Activated naive CD4-positive, alpha-beta T cell treated with anti-CD3 and anti-CD28 coated beads, Interleukin-2, amount 10 ng/mL, durations not matched to agents 7 days and 5 days (primary cell): ENCODE measurements at places on chromosomes 6 and 20.
A peak's percentile ranks its signal among the peaks of the same experiment; 100 is the strongest.

- no peak for DNase-seq
These were observed 41.3 kb downstream of the DST start for GRCh38 chr6:56601390-56601789.

GRCh38 chr6:88000713-88001112 lies 46.9 kb upstream of the SPACA1 start:
- no peak for DNase-seq

GRCh38 chr20:8139899-8140298 lies 7.8 kb downstream of the PLCB1 start:
- DNase-seq, result no peak

GRCh38 chr20:32560989-32561830 lies 23.9 kb downstream of the NOL4L start:
- DNase-seq, result no peak

GRCh38 chr20:22687676-22688349 lies 103.4 kb upstream of the FOXA2 start:
- DNase-seq, result no peak

DNA sequence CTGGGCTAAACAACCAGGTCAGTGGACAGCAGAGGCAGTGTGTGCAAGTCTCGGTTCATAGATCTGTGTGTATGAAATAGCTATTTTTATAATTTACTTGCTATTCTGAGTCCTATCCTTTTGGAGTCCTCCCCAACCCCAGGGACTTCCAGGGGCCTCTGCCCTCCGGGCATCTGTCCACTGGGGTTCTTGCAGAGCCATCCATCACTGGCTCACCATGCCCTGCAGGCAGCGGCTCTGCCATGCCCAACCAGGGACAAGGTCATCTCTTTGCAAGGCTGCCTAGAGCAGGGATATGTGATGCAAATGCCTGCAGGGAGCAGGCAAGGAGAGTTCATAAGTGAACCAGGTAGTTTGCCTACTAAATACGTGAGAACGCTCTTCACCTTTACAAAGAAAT lies 10.5 kb upstream of the BEND3 start:
- DNase-seq, result no peak

DNA sequence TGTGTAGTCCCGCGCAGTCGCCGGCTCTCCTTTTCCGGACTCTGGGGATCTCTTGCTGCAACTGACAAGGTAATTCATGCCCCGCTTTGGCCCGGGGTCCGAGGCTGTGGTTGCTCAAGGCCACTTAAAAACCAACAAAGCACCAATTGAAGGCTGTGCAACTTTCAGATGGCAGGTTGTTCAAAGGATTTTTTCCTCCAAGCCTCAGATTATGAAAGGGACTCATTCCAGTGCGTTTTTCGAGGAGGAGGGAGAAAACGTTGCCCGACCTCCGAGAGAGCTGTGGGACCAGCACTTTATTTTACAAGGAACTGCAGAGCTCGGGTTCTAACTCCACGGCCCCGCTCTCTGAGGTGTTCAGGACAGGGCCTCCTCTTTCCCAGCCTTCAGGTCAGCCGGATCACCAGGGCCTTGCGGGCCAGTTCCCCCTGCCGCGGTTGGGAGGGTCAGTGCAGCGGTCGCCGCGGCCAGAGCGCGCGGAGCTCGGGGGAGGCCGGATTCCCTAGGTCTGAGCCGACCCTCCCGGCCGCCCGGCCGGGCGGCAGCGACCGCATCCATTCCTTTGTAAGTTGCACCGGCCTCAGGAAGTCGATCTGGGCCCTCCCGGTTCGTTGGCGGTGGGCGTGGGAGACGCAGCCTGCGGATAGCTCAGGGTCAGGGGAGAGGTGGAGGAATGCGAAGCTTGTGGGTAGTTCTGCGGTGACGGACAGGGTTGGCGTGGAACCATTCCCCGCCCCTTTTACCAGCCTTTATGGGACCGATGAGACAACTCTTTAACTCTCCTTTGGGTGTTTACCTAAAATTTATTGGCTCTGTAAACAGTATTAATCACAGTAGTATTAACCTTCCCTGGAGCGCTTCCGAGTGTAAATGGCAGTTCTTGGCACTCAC lies 1.6 kb downstream of the UTRN start:
- DNase-seq, result peak; percentile 24

- DNase-seq, result no peak
These were observed at the start of gene FOXF2 for GRCh38 chr6:1389369-1390132. TSS of gene FOXF2 (plus strand) at chr6:1389576. CDS start at chr6:1389948, 372 bp downstream.

GRCh38 chr6:23036406-23036983 lies 467.1 kb downstream of the HDGFL1 start:
- DNase-seq, result no peak

- no peak for DNase-seq
These were observed 172.6 kb upstream of the BMP5 start for GRCh38 chr6:56047931-56048540.

- no peak for DNase-seq
These were observed 146.4 kb downstream of the SLC22A3 start for GRCh38 chr6:160494576-160494975.

- DNase-seq, result no peak
These were observed 77.8 kb downstream of the STMND1 start for GRCh38 chr6:17179530-17180073.

- DNase-seq, result no peak
These were observed 55.9 kb upstream of the PSMF1 start for GRCh38 chr20:1062334-1063010.

DNA sequence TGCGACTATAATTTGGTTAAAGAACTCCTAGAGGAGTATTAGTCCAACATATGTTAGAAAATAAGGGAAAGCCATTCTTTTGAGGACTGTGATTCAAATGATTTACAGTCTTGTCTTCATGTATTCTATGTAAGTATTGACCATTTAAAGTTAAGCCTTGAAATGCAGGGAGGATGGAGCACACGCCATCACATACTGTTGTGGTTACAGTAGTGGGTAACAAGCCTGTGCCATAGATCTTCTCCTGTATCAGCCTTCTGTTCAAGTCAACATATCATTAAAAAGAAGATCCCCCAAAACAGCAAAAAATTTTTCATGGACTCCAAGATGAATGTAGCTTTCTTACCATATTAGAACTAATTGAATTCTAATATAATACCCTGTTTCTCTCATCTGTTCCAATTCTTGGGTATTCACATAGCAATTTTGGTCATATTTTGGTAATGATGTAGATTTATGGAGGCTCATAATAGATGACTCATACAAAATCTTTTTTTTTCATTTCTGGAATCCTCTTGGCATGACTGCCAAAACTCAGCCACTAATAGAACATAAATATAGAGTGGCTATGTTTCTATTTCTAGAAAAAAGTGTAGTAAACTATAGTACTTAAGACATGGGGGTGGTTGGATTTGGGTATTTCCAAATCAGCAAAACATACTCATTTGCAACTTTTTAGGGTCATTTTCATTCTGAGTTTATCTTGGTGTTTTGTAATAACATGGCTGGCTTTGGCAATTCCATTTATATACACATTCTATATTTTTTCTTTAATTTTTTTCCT lies 413.5 kb downstream of the BCKDHB start:
- no peak for DNase-seq

GRCh38 chr6:152975204-152975915 lies 7.5 kb downstream of the FBXO5 start:
- DNase-seq, result no peak

- no peak for DNase-seq
These were observed 2.8 kb downstream of the EYA2 start for GRCh38 chr20:46897328-46897880.

GRCh38 chr20:10402938-10403608 lies 30.9 kb downstream of the MKKS start:
- no peak for DNase-seq

DNA sequence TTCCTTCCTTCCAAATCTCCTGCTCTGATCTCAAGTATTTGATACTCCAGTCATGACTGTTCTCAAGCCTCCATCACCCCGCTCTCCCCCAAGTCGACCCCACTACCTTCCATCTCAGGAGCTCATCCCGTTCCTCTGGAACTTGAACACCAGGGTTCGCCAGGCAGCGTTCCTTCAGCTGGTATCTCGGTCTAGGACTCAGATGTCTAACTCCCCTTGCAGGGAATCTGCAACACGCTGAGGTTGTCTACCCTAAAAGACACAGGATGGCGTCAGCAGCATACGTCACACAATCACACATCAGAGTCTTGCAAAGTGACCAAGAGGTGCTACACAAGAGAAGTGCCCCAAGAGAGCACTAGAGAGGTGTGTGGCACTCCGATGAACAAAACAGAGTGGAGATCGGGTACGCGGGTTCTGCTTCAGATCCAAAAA lies 706 bp downstream of the ZNF184 start:
- peak; percentile 79 for DNase-seq

DNA sequence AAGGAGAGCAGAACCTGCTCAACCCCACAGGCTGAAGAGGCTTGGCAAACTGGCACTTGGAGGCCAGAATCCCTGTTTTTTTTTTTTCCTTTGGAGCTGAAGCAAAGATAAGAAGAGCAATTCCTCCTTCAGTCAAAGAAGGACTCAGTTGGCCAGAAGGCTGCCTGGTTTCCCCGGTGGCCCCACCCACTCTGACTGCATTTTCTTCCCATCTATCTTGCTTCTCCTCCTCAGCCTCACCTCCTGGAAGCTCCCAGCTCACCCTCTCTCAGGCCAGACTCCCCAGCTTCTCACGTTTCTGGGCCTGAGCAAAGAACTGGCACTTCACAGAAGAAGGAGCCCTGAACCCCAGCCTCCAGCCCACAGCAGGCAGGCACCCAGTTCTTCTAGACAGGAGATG lies 2.4 kb downstream of the LRFN2 start:
- no peak for DNase-seq

GRCh38 chr20:12965212-12965869 lies 43.4 kb upstream of the SPTLC3 start:
- no peak for DNase-seq

- no peak for DNase-seq
These were observed 208.1 kb downstream of the UST start for GRCh38 chr6:148954934-148955333.

DNA sequence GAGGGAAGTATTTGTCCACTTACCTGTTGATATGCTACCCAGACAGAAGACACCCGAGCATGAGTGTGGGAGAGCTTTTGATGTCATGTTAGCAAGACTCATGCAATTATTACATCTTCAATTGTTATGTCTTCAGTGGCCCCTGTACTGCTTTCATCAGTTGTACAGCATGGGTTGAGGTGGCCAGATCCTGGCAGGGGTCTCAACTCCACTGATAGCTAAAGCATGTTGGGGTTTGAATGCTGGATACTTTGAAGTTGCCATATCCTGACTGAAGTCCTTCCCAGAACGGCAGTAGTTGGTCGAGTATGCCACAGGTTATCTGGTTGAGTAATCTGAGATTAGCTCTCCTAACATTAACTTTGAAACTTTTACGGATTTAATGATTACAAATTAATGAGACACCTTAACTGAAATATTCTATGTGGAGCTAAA lies 46.7 kb downstream of the LRRN4 start:
- DNase-seq, result no peak

DNA sequence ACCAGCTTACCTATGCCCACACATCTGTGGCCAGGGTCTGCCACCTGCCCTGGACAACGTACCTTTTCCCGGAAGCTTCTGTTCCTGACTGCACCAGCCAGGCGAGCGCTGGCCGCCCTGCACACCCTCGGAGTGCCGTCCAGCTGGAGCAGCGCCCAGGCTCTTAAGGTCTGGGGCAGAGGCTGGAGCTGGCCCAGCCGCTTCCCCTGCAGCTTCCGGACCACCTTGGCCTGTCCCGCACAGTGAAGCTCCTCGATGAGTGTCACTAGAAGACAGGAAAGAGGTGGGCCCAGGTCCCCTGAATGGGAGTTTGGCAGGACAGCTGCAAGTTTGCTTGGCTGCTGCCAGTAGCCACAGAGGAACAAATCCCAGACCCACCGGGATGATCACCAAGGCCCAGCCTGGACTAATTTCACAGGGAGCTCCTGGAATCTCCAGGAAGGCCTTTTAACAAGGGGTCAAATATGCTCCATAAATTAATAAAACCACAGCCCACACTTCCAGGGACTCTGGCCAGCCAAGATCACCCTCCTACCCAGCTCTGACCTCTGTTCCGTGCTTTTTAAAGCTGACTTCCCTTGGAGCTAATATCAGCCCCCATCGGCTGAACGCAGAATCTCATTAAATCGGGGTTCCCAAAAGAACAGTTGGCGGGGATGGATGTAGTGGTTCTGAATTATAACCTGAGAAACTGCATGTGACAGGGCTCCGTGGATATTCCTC lies 82.3 kb downstream of the PTPN1 start:
- DNase-seq, result no peak

DNA sequence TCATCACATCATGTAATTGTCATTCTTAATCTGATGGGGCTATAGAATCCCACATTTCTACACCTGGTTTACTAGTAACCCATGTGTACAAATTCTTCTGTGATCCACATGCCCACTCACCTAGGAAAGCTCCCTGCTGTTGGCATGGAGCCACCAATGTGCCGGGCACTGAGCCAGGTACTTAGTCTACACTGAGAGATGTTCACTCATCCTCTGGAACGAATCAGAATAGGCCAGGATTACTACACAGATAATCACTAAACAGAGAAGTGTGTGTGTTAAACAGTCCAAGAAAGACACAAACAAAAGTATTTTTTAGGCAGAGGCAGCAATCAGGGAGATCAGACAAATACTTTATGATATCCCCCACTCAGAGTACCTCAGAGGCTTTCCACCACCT lies 193.2 kb upstream of the VGLL2 start:
- DNase-seq, result no peak

DNA sequence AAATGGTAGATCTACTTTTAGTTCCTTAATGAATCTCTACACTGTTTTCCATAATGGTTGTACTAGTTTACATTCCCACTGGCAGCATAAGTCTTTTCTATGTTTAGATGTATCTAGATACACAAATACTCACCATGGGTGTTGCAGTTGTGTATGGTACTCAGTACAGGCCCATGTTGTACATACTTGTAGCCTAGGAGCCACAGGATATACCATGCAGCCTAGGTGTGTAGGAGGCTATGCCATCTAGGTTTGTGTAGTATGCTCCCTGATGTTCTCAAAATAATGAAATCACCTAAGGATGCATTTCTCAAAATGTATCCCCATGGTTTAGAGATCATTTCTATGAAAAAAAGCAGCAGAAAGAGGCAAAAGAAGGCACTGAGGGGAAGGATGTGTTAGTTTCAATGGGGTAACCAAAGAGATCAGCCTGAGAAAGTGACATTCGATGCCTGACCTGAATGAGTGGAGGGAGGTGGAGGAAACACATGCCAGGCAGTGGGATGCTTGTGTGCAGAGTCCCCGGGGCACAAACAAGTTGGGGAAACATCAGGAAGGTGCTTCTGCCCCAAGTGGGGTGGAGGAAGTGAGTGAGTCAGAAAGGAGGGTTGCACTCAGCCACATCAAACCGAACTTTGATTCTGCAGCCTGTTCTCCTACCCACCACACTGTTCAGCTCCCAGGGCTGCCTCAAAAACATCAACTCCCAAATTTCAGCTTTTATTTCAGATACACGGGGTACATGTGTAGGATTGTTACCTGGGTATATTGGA lies 191.2 kb downstream of the ZNF217 start:
- peak; percentile 60 for DNase-seq
